ENCODE measurements at places on chromosomes 11 and 22. TPM values are rescaled to one million over a fixed set of nuclear protein-coding genes. Genes with fewer than 3 reads are reported as not detected.

- DNase-seq = no peak
Measured at GRCh38 chr11:109306322-109306721, 115.7 kb upstream of the C11orf87 start.

- no peak for DNase-seq
Measured at GRCh38 chr11:96103102-96103501, 179.2 kb upstream of the MTMR2 start.

GRM5 gene
- total RNA-seq = 0.11 TPM

DNA sequence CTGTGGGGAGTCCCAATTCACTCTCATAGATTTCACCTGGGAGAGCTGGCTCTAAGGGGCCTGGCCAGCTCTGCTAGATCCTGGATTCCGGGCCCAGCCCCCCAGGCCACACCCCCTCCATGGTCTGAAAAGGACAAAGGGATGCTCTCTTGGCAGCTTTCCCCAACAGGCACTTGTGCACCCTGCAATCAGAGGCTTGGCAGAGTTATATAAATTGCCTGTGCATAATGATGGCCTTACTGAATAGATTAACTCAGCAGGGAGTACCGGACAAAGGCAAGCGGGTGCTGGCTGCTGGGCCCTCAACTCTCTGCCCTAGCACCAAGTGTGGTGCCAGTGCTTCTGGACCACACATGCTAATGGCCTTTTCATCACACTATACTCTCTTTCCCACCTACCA, 461.6 kb downstream of the BUD13 start:
- DNase-seq = no peak

GRCh38 chr11:63853476-63853875, 14.6 kb downstream of the MARK2 start:
- DNase-seq = no peak

DNA sequence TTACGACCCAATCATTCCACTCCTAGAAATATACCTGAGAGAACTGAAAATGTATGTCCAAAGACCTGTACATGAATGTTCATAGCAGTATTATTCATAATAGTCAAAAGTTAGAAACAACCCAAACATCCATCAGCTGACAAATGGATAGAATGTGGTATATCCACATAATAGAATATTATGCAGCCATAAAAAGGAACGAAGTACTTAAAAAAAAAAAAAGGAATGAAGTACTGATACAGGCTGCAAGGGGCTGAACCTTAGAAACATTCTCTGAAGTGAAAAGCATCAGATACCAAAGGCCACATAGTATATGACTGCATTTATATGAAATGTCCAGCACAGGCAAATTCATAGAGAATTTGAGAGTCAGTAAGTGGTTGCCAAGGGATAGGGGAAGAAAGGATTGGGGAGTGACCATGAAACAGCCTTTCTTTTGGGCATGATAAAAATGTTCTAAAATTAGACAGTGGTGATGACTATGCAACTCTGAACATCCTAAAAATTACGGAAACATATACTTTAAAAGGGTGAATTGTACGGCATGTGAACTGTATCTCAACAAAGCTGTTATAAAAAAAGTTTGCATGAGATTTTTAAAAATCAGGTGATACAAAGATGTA, 1.8 kb downstream of the TPST2 start:
- DNase-seq = no peak

- no peak for DNase-seq
Measured at GRCh38 chr11:2846056-2846455, 39.5 kb downstream of the CDKN1C start.
